CD8-positive, alpha-beta memory T cell (primary cell): ENCODE measurements at places on chromosomes 3 and 15. TPM values are rescaled to one million over a fixed set of nuclear protein-coding genes. Genes with fewer than 3 reads are reported as not detected.

DNA sequence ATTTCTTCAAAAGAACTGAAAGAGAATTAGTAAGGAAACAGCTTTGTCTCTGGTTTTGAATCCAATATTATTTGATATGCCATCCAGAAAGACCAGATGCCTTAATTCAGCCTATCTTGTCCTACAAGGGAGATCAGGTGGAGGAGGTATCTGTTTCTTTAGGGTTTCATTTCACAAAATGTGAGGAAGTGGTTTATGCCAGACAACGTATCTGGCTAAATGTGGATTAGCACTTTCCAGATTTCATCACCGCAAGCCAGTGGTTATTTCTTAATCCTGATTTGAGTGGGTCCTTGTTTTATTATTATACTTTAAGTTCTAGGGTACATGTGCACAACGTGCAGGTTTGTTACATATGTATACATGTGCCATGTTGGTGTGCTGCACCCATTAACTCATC lies 271.1 kb downstream of the EBLN2 start:
- no peak overlapping the region for H3K27ac ChIP-seq
- no peaks in the 10 kb centered on the region for H3K4me1 ChIP-seq
- no peaks in the 10 kb centered on the region for H3K36me3 ChIP-seq
- DNase-seq, result no peak
- no peak overlapping the region for H3K4me3 ChIP-seq
- no peaks in the 10 kb centered on the region for H3K27me3 ChIP-seq

GRCh38 chr3:15578289-15578867 lies 23.0 kb downstream of the HACL1 start:
- no peak overlapping the region for H3K27ac ChIP-seq
- DNase-seq, result no peak
- no peaks in the 10 kb centered on the region for H3K27me3 ChIP-seq
- no peaks in the 10 kb centered on the region for H3K4me1 ChIP-seq
- no peak overlapping the region for H3K4me3 ChIP-seq
- peaks cover 13% of the 10 kb centered on the region for H3K36me3 ChIP-seq

DNA sequence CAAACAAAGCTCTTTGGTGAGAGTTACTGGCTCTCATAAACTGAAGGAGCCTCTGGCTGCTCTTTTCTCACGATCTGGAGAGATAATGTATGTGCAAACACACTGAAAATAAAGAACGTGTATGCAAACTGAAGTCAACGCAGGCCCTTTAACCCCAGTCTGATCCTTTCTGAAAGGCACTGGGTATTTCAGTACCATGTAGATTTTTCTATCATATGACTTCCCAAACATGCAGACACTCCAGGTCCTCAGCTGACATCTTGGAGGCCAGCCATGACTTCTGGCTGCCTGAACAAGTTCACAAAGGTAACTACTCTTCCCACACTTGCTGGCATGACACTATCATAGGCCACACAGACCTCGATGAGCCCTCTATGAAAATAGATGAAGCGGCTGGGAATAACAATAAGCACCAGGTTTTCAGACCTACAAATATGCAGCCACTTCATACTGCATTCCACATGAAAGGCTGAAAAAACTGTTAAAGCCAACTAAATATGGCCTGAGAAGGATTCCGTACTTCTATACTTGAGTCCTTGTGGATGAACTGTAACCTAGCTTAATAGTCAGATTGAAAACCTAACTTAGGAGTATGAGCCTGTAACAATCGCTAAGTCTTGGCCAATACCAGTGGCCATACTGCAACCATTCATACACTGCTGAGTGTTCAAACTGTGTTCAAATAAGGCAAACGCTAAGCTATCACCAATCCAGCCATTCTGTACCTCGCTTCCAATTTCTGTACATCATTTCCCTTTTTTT lies 121.3 kb downstream of the THRB start:
- no peak overlapping the region for H3K4me3 ChIP-seq
- H3K27ac ChIP-seq, result peak overlapping the region; percentile 25
- no peaks in the 10 kb centered on the region for H3K27me3 ChIP-seq
- DNase-seq, result no peak
- H3K36me3 ChIP-seq, result no peaks in the 10 kb centered on the region
- H3K4me1 ChIP-seq, result no peaks in the 10 kb centered on the region

- H3K4me1 ChIP-seq, result no peaks in the 10 kb centered on the region
- H3K4me3 ChIP-seq, result no peak overlapping the region
- no peaks in the 10 kb centered on the region for H3K36me3 ChIP-seq
- no peaks in the 10 kb centered on the region for H3K27me3 ChIP-seq
Measured at GRCh38 chr3:99167071-99167470, 265.6 kb upstream of the DCBLD2 start.

ZNF662 gene
- not detected for polyA plus RNA-seq

CFAP161 gene
- not detected for polyA plus RNA-seq

GXYLT2 gene
- polyA plus RNA-seq, result not detected
